ENCODE measurements at places on chromosomes 6 and 20.

DNA sequence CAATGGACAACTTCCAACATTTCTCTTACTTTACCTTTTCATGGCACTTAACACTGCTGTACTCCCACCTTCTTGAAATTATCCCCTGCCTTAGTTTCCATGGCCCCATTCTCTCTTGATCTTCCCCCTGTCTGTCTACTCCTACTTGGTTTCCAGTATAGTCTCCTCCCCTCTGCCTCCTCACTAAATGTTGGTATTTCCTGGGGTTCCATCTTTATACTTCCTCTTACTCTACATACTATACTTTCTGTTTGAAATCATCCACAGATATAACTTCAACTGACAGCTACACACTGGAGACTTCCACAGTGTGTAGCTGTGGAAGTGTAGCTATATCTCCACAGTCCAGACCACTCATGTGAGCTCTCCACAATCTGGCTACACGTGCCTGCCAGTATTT is 13.5 kb downstream of the ZHX3 start:
- DNase-seq = no peak

DNA sequence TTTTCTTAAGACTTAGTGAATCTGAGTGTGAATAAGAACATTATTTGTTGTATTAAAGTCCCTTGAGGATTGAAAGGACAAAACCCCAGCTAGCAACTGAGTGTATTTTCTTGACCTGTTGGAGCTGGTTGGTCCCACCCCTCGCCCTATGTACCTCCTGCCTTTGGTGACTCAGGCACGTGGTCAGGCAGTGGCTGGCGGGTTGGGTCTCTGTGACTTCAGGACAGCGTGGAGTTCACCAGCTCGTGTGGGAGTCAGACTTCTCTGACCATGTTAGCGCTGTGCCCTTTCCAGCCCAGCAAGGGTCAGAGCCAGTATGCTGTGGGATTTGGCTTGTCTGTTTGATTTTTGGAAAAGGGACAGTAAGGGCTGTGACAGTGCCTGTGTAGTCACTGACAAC is 93.7 kb downstream of the SSR1 start:
- DNase-seq = no peak

DNA sequence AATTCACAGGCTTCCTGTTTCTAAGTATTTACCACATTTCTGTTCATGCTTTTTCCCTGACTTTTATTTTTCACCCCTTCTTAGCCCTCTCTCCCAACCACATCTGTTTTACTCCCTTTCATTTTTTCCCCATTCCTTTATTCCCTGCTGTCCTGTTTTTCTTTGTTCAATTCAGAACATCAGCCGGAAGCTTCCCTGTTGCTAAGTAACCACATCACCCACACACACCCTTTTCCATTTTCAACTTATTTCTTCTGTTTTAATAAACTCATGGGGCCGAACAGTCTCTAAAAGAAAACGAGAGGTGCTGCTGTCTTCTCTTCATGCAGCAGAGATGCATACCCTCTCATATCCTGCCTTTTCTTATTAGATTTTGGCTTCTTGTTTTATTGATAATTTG is 53.5 kb upstream of the CEP85L start:
- no peak for DNase-seq

DNA sequence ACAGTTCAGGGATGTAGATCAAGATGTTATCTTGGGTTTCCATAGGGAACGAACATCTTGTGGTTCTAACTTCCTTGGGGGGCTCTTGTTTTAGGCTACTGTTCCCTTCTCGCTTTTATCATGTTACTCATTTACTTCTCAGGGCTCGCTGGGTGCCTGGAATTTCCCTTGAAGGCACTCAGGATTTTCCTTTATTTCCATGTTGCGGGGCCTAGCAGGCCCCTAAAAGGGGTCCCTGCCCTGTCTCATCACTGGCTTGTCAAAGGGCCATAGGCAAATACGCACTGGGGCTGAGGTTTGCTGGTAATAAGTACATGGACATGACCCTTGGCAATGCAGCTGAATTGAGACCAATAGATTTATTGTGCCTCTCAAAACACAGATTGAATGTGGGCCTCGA is 262.3 kb downstream of the CDH4 start:
- no peak for DNase-seq

DNA sequence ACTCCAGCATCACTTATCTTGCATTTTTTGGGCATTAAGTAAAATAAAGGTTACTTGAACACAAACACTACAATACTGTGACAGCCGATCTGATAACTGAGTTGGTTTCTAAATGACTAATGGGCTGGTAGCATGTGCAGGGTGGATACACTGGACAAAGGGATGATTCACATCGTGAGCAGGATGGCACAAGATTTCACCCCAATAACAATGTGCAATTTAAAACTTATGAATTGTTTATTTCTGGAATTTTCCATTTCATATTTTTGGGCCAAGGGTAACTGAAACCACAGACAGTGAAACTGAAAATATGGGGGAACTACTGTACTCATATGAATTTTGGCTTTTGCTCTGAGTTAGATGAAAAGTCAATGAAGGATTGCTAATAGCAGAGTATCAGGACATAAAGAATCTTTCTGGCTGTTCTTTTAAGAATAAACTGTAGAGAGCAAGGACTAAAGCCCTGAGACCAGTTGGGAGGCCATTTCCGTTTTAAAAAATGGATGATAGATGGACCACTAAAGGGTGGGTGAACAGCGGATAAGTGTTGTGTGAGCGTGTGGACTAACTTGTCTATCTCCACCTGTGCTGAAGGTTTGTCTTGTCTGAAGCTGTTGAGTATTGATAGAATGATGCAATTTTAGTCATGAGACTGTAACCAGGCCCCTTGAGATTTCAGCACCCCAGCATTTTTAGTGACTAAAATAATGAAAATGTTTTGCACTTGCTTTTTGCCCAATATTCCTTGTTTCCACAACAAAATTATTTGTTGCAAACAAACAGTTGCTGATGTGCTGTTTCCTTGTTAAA is 8.2 kb downstream of the SPINT3 start:
- peak; percentile 20 for DNase-seq

DNA sequence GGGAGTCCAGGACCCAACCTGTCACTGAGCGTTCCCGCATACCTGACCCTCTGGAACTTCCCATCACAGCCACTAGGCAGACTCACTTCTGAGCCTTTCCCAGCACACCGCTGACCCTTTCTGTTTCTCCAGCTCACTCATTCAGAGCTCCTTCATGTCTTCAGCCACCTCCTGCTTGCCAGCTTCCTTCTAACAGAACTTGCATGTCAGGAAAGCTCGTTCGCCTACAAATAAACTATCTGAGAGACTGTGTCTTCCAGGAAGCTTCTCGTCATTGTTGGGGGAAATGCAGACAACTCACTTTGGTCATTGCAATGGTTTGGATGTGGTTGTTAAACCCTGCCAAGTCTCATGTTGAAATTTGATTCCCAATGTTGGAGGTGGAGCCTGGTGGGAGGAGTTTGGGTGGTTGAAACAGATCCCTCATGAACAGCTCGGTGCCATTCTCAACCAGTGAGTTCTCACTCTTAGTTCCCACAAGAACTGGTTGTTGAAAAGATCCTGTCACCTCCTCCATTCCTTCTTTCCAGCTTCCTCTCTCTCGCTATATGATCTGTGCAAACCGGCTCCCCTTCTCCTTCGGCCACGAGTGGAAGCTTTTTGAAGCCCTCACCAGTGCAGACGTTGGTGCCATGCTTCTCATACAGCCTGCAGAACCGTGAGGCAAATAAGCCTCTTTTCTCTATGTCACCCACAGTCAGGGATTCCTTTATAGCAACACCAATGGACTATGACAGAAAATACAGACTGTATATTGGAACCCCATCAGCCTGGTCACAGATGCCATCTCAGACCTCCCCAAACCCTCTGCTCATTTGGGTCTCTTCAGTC is 1.4 kb upstream of the MUC21 start:
- no peak for DNase-seq

GRCh38 chr6:72865467-72865866 is 243.6 kb downstream of the KCNQ5 start:
- no peak for DNase-seq

DNA sequence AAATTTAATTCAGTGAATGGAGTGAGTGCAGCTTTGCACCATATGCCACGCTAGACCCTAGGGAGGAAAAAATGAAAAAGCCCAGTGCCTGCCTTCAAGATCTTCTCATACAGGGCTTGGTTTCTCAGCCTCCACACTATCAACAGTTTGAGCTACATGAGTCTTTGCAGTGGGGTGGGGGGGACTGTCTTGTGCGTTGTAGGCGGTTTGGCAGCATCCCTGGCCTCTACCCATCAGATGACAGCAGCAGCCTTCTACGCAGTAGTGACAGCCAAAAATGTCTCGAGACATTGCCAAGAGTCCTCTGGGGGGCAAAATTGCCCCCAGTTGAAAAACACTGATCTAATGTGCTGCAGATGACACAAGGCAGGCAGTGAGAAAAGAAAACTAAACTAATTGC is 6.2 kb downstream of the CDH22 start:
- no peak for DNase-seq

- DNase-seq = no peak
Measured at GRCh38 chr6:39790772-39791171, 1.4 kb upstream of the DAAM2 start.

DNA sequence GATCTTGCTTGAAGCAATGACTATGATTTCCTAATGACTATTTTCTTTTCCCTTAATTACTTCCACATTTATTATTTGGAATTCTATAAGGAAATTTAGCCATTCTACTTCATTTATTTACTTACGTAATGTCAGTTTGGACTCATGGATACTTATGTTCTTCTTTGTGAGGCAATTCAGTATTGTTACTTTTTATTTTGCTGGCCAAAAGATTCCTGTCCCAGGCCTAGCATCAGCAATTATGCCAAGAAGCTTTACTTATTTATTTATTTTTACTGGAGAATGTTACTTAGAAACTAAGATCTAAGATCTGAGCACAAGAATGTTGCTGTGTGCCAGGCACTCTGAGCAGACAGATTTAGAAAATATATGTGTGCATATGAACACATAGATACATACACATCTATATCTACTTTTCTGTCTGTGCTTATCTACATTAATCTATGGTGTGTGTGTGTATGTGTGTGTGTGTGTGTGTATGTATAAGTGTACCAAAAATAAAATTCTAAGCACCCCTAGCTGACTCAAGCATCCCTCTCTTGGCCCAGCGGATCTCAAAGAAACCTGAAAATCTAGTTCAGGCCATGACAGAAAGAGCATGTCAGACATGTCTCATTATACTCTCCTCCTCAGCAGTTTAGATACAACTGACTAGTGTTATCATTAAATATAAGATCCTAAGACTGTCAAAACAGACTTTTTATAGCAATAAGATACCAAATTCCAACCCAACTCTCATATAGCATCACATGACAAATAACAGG is 640.0 kb upstream of the GJE1 start:
- DNase-seq = no peak

DNA sequence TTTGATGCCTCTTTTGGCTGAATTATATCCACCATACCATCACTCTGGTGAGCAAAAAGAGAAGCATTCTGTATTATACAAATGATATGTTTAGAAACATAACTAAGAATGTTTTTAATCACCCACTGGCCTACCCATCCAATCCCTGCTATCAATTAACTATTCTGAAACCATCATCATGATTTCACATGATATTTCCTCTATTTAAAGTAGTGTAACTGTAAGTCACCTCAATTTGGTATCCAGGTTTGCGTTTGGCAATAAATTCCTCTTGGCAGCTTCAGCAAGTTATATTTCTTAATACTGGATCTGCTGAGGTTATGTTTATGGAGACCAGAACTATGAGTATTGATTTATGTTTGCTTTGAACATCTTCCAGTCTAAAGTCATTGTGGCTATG is 332.1 kb downstream of the UTRN start:
- no peak for DNase-seq

DNA sequence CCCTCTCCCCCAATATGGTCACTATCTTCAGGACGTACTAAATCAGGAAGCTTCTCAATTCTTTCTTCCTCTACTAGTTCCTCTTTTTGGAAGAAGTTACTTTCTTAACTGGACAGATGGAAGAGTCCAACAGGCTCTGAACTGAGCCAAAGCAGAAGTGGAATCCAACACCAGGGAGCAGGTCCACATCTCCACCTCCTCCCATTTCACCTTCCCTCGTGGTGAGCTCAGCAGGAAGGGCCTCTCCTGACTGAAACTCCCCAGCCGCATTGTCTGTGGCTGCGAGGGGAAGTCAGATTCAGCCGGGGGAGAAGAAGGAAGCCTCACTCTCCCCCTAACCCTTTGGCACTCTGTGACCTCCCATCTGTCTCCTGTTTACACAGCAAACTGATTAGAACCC is 63.8 kb upstream of the UST start:
- DNase-seq = peak; percentile 35

- no peak for DNase-seq
Measured at GRCh38 chr20:51042064-51042463, 19.2 kb upstream of the KCNG1 start.

- no peak for DNase-seq
Measured at GRCh38 chr6:142355520-142356174, 53.8 kb downstream of the ADGRG6 start.

GRCh38 chr20:49615401-49616153 is 47.6 kb upstream of the PTGIS start:
- no peak for DNase-seq

DNA sequence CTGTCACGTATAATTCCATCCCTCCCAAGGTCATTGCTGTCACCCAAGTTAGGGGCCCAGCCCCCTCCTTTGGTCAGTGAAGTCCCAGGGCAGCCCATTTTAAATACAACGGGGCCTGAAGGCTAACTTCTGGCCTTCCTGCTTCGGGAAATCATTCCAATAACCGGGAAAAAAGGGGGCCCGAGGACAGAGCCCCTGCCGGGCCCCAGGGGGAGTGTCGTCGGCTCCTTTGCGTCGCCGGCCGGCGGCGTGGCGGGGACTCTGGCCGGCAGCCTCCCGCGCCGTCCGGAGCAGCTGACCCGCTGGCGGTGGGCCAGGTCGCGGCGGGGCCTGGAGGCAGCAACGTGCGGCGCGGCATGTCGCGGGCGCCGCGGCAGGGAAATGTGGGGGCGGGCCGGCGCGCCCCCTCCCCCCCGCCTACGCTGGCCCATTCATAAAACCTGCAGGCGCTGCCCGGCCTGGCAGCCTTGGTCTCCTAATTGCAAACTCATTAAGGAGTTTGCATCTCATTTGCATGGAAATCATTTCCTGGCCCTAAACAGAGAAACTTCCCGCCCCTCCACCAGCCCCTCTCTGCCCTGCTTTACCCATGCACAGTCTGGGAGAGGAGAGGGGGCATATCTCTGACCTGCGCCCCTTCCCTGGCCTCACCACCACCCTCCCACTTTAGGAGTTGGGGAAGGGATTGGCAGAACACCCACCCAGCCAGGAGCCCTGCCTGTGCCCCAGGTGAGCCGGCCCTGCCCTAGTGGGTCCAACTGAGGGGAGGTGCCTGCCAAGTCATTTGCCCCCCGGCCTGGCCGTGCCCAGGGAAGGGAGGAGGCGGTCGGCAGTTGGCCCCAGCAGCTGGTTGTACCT is 50.7 kb downstream of the MRPL14 start:
- DNase-seq = peak; percentile 65

GRCh38 chr20:52684905-52685304 is 287.3 kb upstream of the TSHZ2 start:
- DNase-seq = no peak

DNA sequence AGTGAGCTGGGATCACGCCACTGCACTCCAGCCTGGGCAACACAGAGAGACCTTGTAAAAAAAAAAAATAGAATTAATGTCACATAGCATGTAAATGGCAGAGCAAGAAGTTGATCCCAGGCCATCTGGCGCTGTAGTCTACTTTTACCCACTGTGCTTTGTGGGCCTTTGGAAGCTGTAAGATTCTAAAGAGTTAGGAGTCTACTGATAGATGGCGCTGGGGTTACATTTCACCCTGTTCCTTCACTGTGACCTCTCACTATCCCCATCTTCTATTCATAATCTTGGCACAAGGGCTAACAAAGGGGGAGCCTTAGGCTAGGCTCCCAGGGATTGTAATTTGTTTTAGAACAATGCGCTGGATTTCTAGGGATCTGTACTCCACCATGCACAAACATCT is 24.4 kb downstream of the SIRPD start:
- DNase-seq = peak; percentile 32

Measured in globus pallidus (tissue), 1 donor.